Glomerular endothelial cell (primary cell): ENCODE measurements at places on chromosomes 2 and 18. TPM values are rescaled to one million over a fixed set of nuclear protein-coding genes. Genes with fewer than 3 reads are reported as not detected.

Gene TTLL4
- total RNA-seq = 14.8 and 21.1 TPM in 2 replicates

Gene PTMA
- 815 and 859 TPM in 2 replicates for total RNA-seq

Gene IL36B
- not detected in 2 replicates for total RNA-seq

Gene SIX2
- total RNA-seq = 1.8 and 10.5 TPM in 2 replicates

Gene GDF7
- total RNA-seq = 0.73 and 9.5 TPM in 2 replicates

Gene ACADL
- 0.05 TPM in 1 of 2 replicates, not detected in the other for total RNA-seq

GRCh38 chr2:120442923-120443571 is 97.1 kb downstream of the INHBB start:
- no peak for DNase-seq

GRCh38 chr2:132804051-132804450 is 134.0 kb upstream of the LYPD1 start:
- DNase-seq = no peak

GRCh38 chr2:69177785-69178636 is 165.0 kb downstream of the ANTXR1 start:
- peak; percentile 54 for DNase-seq

DNA sequence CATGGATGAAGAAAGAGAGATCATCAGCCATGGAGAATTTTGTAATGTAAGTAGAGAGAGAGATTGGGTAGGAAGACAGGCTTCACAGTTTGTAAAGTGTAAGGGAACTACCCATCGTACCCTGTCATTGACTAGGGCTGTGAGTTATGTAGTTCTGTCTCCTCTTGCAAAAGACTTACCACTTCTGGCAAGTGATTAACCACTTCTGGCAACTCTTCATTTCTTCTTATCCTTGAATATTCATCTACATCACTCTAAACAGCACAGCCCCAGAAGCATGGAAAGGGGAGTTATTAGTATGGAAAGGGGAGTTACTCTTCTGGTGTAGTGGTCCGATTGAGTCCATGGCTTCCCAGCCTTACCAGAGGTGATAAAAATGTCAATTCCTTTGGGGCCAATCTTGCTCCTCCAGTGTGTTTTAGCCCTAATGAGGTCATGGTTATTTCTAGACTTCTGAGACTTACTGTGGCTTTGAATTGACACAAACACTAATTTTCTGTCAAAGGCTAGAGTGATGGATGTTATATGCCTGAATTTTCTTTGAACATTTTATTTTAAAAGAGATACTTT is 52.0 kb downstream of the STAT1 start:
- DNase-seq = no peak

- no peak for DNase-seq
Observed at GRCh38 chr2:129802290-129802689, 177.2 kb upstream of the RAB6C start.

- DNase-seq = peak; percentile 81
Observed at GRCh38 chr18:22102953-22103646, 66.3 kb upstream of the GATA6 start.

GRCh38 chr2:168567836-168568235 is 111.8 kb downstream of the CERS6 start:
- DNase-seq = no peak

GRCh38 chr2:11675423-11676112 is 5.6 kb upstream of the NTSR2 start:
- no peak for DNase-seq

- no peak for DNase-seq
Observed at GRCh38 chr2:212022966-212023365, 515.6 kb downstream of the ERBB4 start.

DNA sequence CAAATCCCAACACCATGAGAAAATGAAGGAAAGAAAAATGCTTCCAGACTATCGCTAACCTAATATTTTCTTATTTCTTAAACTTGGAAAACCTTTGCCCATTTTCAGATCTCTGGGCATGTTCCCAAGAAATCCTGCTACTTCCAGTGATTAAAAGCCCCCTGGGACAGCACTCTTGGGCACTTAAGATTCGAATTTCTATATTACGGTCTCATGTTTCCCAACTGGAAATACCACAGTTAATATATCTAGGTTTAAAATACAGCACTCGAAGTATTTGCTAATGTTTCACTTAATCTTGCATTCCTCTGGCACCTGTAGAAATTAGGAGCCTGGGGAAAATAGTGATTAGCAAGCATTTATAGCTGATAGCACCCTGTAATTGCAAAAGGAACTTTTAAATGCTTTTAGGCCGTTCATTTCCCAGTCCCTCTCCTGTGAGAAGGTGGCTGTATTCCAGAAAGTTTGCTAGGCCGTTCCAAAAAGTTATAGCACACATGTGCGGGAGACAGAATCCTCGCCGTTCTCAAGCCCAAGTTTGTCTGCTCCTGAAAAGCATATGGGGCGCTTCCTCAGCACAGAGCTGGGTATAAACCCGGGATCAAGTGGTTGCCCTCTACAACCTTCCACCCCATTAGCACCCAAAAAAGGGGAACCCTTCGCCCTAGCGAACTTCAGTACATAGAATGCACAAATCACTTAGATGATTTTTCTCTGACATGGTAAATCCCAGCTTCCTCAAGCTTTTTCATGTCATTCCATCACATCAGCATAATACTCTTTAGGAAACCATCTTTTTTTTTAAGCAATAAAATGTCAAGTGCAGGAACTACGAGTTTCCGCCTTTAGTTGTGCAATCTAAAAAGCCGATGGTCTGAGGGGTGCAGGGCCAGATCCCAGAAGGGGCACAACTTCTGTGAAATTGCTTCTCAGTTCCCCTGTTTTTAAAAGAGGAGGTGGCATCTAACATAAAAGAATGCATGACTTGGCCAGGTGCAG is 60.6 kb downstream of the DIPK1C start:
- DNase-seq = no peak
